Ammon's horn (tissue), 1 donor: ENCODE measurements at places on chromosomes 11 and 22.

GRCh38 chr11:17605651-17606122 is 58.6 kb downstream of the OTOG start:
- DNase-seq = no peak

GRCh38 chr11:65132238-65132987 is 1.9 kb downstream of the SYVN1 start:
- DNase-seq = no peak

GRCh38 chr11:12103411-12104225 is 6.8 kb upstream of the MICAL2 start:
- no peak for DNase-seq

DNA sequence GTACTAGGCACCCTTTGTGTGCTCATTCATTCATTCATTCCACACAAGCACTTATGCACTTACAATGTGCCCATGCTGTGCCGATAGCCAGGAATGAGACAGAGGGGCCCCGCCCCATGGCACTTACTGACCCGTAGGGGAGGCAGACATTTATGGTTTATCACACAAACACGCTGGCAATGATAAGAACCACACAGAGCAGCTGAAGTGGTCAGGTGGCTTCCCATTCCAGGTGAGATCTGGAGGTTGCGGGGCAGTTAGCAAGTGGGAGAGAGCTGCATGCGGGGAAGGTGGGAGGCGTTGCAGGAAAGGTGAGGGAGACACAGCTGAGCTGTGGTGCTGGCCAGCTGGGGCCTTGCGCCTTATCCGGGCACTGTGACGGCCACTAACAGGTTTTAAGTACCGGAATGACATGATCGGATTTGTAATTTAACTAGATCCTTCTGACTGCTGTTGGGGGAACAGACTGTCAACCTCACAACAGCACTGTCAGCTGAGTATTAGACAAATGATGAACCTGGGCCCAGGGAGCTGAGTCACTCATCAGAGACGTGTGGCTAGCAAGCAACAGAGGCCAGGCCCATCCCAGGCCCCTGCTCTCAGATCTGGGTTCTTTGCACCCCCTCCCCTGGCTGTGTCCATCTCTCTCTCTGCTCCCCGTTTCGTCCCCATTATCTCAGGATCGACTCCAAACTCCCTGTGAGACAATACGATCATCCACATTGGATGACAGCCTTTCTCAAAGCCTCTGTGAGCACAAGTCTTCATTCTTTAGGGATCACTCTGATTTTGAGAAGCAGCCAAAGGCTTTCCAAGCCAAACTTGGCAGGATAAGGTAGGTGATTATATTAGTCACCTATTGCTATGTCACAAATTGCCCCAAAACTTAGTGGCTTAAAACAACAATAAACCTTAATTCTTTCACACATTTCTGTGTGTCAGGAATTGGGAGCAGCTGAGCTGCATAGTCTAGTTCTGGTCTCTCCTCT is 28.4 kb downstream of the RASD2 start:
- no peak for DNase-seq
